ENCODE measurements at places on chromosomes 1 and 21.

DNA sequence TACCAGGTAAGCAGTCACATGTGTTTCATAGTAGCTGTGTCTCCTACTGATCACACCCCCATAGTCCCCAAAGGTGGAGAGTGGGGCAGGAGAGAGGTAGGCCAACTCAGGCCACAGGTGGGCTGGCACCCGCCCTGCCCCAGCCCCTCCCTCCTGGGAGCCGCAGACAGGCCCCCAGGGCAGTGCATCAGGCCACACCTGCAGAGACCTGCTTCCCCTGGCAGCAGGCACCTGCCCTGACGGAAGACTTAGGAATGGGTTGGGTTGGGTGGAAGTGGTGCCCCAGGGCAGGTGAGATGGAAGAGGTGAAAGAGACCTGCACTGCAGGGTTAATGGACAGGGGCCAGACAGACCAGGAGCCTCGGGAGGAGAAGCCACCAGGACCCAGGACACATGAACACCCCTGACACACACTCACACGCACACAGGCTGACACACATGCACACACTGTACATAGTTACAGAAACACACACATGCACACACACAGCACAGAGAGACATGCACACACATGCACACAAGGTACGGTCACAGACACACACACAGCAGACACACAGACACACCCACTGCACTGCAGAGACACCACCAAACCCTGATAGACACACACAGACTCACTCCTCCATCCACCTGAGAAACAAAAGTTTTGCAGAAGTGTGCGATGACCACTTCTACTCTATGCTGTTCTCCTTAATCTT lies 1.7 kb upstream of the COL18A1 start:
- no peak for DNase-seq

GRCh38 chr1:94535095-94535494 lies 6.5 kb downstream of the F3 start:
- no peak for DNase-seq

DNA sequence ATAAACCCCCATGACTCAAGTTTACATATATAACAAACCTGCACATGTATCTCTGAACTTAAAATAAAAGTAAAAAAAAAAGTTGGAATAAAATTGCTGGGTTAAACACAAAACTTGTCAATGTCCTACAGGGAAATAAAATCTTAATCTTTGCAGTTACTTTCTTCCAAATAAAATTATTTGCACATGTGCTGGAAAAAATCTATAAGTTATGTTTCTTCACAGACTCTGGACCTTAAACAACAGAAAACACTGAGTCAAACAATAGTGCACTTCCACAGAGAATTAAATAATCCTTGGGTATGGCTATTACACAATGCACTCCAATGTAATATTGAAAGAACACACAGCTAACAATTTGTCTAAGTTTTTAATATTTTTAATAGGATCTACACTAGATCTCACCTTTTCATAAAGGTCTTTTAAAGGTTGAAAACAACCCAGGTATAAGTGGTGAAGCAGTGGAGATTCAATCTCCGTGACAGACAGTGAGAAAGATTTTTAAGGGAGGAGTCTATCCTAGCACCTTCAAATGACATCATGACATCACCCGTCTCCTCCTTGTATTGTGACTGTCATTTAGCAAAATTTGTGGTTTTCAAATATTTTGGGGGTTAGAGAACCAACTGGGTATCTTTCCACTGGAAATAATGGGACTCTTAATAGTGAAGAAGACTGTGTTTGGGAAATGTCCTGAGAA lies 25.2 kb upstream of the FGGY start:
- DNase-seq: no peak

DNA sequence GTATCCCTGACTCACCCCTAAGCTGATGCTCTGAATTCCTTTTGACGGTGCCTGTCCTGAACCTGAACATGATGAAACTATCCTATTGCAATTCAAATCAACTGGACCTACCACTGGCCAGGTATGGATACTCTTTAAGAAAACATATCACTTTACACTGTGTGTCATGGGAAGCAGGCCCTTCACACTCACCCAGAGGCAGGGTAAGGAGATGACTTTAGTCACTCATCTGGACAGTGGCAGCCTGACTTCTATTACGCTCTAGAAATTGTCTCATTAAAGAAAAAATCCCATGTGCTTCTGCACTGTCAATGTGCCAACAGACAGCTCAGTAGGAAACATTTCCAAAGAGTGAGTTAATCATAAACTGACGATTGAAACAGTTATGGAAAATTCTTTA lies 94.3 kb downstream of the VAV3 start:
- DNase-seq: no peak

GRCh38 chr1:53544728-53545515 lies 85.7 kb downstream of the DMRTB1 start:
- DNase-seq: no peak

DNA sequence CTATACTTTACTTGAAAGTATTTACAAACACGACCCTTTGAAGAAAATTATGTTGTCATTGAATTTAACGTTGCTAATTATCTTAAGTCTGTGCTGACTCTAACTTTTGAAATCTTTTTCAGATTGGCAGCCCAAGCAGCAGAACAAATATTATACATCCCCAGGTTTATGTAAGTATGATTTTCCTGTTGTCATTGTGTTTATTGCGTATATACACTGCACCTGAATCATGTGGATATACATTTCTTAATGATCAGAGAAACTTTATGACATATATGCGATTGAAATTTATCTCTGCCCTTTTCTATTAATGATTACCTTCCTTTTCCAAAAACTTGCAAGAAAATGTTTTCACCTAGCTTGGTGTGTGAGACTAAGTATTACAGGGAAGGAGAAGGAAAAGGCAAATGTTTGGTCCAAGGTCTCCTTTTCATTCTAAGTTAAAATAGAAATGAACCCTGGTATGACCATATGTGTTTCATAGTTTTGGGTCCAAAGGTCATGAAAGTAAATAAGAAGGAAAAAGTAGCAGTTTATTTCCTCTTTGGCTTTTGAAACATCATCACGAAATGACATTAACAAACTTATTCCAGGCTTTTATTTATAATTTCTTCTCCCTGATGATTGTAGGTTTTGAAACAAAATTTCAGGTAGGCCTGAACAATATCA lies 116.8 kb downstream of the VPS13D start:
- no peak for DNase-seq

DNA sequence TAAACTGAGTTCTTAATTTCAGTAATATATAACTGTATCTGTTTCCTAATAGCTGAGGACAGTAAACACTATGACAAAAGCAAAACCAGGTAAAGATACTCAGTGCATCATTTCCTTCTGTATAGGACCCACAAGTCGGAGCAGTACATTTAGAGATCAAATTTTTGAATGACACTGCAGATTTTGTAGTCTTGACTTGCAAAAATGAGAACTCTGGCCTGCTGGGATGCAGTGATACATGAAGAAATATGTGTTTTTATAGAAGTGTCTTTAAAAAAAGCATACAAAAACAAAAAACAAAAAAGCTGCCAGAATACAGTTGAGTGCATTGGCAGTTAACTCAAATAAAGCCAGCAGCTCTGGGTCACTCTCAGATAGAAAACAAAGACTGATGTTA lies 19.0 kb downstream of the GART start:
- no peak for DNase-seq

- peak; percentile 28 for DNase-seq
These were observed 37.8 kb upstream of the TLR5 start for GRCh38 chr1:223180731-223181321.

GRCh38 chr1:233300326-233300725 lies 4.8 kb upstream of the PCNX2 start:
- DNase-seq: no peak

DNA sequence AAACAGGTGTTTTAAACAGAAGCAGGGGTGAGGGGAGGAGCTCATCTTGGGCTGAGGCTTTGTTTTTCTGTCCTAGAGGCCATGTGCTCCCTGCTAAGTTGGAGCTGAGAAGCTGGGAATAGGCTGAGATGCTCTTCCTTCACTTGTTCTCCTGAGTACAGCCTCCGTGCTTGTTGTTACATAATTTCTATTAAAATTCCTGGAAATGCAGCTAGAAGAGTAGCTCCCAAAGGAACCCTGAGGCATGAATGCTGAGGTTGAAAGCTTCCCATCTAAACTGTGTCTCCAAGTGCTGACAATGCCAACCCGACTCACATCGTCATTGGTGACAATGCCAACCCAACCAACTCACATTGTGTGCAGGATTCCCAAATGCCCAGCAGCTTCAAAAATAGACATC lies 12.6 kb upstream of the ITPKB start:
- no peak for DNase-seq

- DNase-seq: no peak
These were observed 50.2 kb upstream of the LRP8 start for GRCh38 chr1:53378061-53378460.

DNA sequence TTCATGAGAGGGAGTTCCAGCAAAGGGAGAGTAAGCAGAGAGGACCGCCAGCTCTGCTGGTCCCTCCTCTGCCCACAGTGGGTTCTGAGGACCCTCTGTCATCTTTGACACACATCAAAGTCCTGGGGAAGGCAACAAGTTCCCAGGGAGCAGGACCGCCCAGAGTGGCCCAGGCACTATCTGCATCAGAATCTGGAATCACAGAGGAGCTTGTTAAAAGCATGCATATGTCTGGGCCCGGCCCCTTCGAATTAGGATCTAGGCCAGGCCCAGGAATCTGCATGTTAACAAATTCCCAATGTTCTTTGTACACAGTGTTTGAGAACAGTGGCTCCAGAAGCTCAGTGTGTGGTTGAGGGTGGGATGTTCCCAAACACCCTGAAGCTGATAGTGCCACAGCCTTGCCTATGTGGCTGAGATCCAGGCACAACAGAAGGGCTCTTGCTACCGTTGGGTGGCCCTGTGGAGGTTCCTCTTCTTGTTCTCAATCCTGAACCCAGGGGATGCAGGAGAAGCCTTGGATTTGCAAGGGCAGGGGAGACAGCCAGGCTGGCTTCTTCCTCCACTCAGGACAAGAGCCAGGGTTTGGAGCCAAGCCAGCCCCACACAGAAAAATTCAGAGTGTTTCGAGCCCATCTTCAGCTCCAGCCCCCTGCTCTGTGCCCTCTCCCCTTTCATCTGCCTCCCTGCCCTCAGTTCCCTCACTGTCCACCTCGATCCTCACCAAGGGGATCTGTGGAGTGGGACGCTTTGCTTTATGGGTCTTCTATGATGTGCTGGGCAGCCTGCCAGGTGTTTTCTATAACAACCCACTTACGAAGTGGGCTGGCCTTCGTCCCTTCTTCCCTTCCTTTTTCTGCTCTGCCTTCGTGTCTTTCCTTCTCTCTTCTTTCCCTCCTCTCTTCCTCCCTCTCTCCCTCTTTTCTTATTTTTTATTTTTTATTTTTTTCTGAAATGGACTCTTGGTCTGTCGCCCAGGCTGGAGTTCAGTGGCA lies 129.0 kb upstream of the TMPRSS2 start:
- no peak for DNase-seq

- DNase-seq: no peak
These were observed 31.5 kb upstream of the C1orf198 start for GRCh38 chr1:230899841-230900251.

GRCh38 chr1:94859174-94859573 lies 39.0 kb downstream of the SLC44A3 start:
- no peak for DNase-seq

GRCh38 chr1:12327566-12327965 lies 97.7 kb downstream of the VPS13D start:
- DNase-seq: no peak

GRCh38 chr1:40153073-40153770 lies 8.0 kb upstream of the RLF start:
- DNase-seq: peak; percentile 72

- DNase-seq: no peak
These were observed 66.0 kb upstream of the CLDN14 start for GRCh38 chr21:36545776-36546511.

DNA sequence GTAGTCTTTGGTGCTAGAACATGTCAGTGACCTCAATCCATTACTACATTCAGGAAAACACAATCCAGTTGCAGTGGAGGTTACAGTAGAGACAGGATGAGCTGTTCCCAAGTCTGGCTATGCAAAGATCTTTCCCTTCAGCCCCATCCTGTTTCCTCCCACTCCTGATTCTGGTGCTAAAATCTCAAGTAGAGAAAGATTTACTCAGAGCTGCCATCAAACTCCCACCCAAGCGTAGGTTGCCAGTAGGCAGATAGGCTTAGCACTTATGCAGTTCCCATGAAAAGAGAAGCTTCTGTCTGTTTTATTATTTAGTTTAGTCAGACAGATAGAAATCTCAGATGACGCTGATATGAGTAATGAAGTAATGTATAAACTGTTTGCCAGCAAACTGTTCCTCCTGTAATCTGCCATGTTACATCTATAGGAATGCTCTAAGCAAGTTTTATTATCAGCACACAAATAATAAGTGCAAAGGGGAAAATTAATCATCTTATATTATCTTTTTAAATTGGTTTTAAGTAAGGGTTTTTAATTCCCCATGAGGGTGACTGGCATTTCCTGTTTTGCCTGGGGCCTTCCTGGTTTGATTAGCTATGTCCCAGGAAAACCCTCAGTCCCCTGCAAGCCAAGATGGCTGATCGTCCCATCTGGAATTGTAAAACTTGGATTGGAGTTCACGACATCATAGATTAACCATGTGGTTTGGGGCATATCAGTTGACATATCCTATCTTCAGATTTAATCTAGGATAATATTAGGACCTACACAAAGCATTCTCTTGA lies 188.3 kb upstream of the PALMD start:
- no peak for DNase-seq

DNA sequence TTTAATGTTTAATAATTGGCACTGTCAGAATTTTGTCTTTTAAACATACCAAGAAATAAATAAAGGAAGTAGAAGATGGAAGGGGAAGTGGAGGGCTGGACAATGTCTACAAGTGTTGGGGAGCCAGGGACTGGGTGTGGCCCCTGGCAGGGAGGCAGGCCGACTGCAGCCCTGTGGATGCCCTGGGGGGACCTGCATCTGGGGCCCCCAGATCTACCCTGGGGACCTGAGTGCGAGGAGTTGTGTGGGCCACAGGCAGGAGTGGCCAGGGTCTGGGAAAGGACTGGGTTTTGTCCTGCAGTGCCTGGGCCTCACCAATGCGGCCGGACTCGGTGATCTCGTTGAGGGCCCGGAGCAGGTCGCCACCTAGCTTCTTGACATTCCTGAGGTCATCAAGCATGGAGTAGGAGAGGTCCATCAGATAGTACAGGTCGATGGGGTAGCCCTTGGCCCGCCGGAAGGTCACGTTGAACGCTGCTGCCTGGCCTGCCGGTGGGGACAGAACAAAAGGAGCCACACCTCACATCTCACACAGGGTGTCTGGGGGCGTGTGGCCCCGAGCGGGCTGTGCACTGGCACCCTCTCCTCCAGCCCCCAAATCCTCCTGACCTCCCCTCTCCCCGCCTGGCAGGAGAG lies 17.5 kb downstream of the ITGB2 start:
- no peak for DNase-seq
